Common myeloid progenitor, CD34-positive (primary cell): ENCODE measurements at places on chromosomes 3 and 15.

DNA sequence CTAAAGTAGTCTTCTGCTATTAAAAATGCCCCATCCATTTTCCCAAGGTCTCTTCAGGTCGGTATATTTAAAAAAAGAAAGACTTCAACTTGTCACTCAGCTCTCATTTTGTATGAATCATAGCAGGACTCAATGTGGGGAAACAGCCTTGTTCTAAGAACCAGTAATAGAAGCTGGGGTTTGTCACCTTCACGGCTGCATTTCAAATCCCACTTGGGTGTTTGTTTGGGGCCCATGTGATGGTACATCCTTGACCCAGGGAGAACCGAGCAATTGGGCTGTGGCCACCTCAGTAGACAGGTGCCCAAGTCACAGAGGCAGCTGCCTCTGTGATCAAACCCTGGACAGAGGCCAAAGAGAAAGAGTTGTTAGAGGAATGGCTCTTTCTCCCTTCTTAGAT is 70.3 kb upstream of the ARL8B start:
- DNase-seq: no peak
- no peaks in the 10 kb centered on the region for H3K36me3 ChIP-seq
- H3K27ac ChIP-seq: no peak overlapping the region
- H3K4me3 ChIP-seq: no peak overlapping the region
- no peaks in the 10 kb centered on the region for H3K27me3 ChIP-seq

DNA sequence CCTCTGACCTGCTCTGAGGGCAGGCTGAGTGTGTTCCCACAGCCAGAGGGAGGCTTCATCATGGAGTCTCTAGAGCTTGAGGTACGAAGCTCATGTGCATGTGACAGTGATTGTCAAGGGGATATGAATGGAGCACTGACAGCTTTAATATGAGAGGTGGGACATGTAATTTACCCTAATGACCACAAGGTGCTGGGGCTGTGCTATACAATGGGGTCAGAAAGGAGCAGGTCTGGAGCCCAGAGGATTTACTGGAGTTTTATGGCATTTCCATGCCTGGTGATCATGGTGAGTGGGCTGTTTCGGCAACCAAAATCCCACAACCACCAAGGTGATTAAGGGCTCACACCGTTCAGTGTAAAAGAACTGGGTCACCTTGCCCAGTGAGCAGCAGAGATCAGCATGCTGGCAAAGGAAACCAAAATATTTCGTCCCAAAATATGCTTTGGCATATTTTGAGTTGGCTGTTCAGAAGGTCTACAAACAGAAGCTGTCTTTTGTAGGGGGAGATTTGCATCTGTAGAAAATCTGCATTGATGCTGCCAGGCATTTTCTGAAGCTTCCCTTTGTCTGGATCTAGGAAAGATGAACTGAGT is 40.1 kb upstream of the RASGRF1 start:
- H3K4me1 ChIP-seq: no peaks in the 10 kb centered on the region
- DNase-seq: no peak
- no peak overlapping the region for H3K4me3 ChIP-seq
- H3K27ac ChIP-seq: no peak overlapping the region

DNA sequence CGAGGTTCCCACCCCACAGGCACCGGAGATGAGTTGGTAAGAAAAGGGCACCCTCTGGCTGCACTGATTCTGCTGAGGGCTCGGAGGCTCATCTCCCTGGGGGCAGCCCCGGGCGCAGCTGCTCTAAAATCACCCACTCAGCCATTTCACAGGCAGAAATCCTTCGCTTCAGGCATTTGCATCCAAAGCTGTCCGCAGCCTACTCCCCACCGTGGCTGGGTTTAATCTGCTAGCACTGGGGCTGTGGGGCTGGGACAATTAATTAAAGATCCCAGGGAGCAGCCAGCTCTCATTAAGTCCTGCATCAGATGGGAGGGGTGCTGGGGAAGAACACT is 104.3 kb upstream of the PRR20G start:
- no peaks in the 10 kb centered on the region for H3K36me3 ChIP-seq
- H3K27me3 ChIP-seq: peaks cover 8% of the 10 kb centered on the region
- H3K4me1 ChIP-seq: no peaks in the 10 kb centered on the region
- H3K27ac ChIP-seq: no peak overlapping the region
- no peak for DNase-seq

DNA sequence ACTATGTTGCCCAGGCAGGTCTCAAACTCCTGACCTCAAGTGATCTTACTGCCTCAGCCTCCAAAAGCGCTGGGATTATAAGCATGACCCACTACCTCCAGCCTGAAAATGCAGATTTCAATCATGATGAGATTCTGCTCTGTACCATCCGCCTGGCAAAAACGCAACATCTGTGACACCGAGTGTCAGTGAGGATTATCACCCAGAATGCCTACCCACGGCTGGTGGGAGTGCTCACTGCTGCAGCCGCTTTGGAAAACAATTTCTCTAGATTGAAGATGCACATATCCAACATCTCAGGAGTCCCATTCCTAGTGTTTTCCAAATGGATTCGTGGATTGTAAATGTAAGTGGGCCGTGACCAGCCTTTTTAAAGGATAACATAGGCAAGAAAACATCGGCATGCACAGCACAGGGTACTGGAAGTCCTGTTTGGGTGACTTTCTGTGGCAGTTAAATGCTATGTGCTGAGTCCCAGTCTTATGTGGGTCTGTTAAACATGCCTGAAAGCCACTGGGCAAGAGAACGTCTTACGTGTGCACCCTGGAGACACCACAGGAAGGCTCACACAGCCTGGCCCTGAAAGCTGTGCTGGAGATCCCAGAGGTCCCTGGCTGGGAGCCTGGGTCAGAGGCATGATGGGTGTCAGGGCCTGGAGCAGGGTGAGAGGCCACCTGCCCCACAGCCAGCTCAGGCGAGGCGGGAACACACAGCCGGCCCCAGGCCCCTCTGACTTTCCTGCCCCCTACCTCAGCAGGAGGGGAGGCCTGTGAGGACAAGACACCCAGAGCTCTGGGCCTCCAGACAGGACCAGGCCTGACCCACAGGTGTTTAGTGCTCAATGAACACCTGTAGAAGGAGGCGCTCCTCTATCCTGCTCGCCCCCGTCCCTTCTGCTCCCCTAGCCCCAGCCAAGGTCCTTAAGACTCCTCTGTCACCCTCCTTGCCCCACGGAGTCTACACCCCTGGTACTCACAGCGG is 918 bp downstream of the PRSS50 start:
- H3K27me3 ChIP-seq: no peaks in the 10 kb centered on the region
- H3K27ac ChIP-seq: no peak overlapping the region
- no peak for DNase-seq
- no peaks in the 10 kb centered on the region for H3K4me1 ChIP-seq
- H3K4me3 ChIP-seq: no peak overlapping the region
- H3K36me3 ChIP-seq: no peaks in the 10 kb centered on the region

- H3K27me3 ChIP-seq: no peaks in the 10 kb centered on the region
Observed at GRCh38 chr15:44810237-44810636, 73.9 kb downstream of the TRIM69 start.

- no peak for DNase-seq
- no peak overlapping the region for H3K4me3 ChIP-seq
- no peaks in the 10 kb centered on the region for H3K36me3 ChIP-seq
Observed at GRCh38 chr15:60890375-60891230, 338.5 kb downstream of the RORA start.

DNA sequence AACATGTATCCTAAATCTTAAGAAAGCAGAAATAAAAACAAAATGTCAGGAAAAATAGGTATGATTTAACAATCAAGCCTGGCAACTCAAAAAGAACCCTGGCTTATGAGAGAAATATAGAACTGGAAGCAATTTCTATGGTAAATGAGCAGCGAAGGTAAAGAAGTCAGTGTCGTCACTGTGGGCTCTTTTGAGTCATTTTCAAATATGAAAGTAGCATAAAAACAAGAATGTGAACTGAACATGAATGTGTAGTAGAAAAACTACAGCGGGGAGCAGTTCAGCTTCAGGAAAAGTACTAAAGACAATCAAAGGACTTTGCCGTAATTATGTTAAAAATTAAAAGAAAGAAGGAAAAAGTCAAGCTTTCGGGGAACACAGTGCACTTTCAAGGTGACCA is 17.5 kb downstream of the LSG1 start:
- H3K27me3 ChIP-seq: no peaks in the 10 kb centered on the region
- no peak for DNase-seq
- H3K4me3 ChIP-seq: no peak overlapping the region
- peaks cover 31% of the 10 kb centered on the region for H3K36me3 ChIP-seq

GRCh38 chr15:26724381-26725150 is 48.3 kb downstream of the GABRB3 start:
- DNase-seq: no peak
- H3K4me1 ChIP-seq: no peaks in the 10 kb centered on the region
- H3K27ac ChIP-seq: no peak overlapping the region

DNA sequence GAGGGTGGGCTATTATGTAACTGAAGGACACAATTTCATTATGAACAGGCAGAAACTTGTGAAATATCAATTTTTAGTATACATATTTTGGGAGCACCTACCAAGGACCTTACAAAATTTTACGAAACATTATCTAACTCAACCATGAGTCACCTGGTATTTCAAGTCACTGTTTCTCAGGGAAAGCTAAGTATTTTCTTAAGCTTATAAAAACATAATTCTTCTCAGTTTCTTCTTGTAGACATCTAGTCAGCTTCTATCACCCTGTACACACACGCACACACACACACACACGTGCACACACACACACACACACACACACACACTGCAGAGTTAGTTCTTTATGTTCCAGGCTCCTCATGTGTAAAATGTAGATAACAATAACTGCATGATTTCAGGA is 658.3 kb downstream of the TUSC7 start:
- H3K27ac ChIP-seq: no peak overlapping the region
- H3K4me3 ChIP-seq: no peak overlapping the region
- H3K36me3 ChIP-seq: no peaks in the 10 kb centered on the region
- DNase-seq: no peak
- H3K27me3 ChIP-seq: no peaks in the 10 kb centered on the region

GRCh38 chr3:25461946-25462345 is 33.9 kb downstream of the RARB start:
- no peak for DNase-seq
- peaks cover 6% of the 10 kb centered on the region for H3K4me1 ChIP-seq
- H3K27ac ChIP-seq: no peak overlapping the region

GRCh38 chr3:78665776-78666469 is 1101.9 kb downstream of the ROBO1 start:
- no peak for DNase-seq
- H3K27ac ChIP-seq: no peak overlapping the region
- no peaks in the 10 kb centered on the region for H3K4me1 ChIP-seq
- no peaks in the 10 kb centered on the region for H3K27me3 ChIP-seq
- H3K4me3 ChIP-seq: no peak overlapping the region
- H3K36me3 ChIP-seq: no peaks in the 10 kb centered on the region

- peaks cover 3% of the 10 kb centered on the region for H3K4me1 ChIP-seq
- peak overlapping the region; percentile 94 for H3K4me3 ChIP-seq
- no peaks in the 10 kb centered on the region for H3K36me3 ChIP-seq
- H3K27me3 ChIP-seq: no peaks in the 10 kb centered on the region
- DNase-seq: peak; percentile 82
Observed at GRCh38 chr15:52180196-52180835, 10.9 kb downstream of the GNB5 start.

- no peak overlapping the region for H3K27ac ChIP-seq
- no peaks in the 10 kb centered on the region for H3K4me1 ChIP-seq
Observed at GRCh38 chr15:23484870-23485269, 37.8 kb upstream of the GOLGA6L2 start.

GRCh38 chr3:114746502-114746901 is 400.6 kb downstream of the ZBTB20 start:
- H3K4me1 ChIP-seq: peaks cover 3% of the 10 kb centered on the region
- peak overlapping the region; percentile 20 for H3K4me3 ChIP-seq
- peak; percentile 55 for DNase-seq
- H3K27me3 ChIP-seq: no peaks in the 10 kb centered on the region
- peaks cover 3% of the 10 kb centered on the region for H3K36me3 ChIP-seq
- H3K27ac ChIP-seq: peak overlapping the region; percentile 80

DNA sequence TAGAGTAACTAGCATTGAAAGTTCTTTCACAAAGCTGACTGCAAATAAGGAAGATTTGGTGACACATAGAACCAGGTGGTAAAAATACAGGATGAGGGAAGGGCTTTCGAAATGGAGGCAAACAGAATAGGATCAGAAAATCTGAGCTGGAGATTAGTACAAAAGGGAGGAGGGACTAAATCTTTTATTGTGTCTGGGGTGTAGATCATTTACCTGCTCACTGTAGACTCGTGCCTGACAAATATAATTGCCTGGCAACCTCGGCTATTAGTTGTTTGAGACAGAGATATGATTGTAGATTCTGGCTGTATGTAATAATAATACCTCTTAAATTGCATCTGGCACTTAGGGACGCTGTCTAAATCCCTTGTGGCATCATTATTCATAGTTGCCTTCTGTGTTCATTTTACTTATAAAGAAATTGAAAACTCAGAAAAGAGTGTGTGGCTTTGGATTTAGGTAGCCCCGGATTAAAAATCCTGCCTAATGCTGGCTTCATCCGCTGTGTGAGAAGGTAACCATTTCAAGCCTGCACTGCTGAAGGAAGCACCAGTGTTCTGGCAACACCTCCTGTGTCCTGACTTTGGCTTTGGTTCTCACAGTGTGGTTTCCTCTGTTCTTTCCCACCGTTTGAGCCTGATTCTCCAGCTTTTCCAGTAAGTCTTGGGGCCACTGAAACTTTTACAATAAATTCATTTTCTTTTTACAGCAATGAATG is 25.0 kb upstream of the GPR160 start:
- no peaks in the 10 kb centered on the region for H3K27me3 ChIP-seq
- no peak overlapping the region for H3K4me3 ChIP-seq
- DNase-seq: no peak
- no peak overlapping the region for H3K27ac ChIP-seq
- no peaks in the 10 kb centered on the region for H3K36me3 ChIP-seq

DNA sequence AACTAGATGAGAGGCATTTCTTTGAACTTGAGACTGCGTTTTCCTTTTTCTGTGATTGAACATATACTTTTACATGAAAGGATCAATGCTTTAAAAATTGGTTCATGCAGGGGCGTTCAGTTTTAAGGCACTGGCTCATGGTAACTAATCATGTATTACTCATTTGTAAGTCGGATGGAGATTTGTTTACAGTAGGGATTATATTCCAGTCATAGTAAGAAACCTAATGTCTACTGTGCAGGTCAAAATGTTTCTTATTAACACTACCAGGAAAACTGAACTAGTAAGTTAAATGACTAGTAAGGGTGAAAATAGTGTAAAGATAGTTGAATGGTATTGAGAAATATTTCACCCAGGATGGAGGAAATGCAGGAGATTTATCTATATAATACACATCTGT is 258.8 kb upstream of the GBE1 start:
- no peaks in the 10 kb centered on the region for H3K36me3 ChIP-seq
- no peaks in the 10 kb centered on the region for H3K27me3 ChIP-seq
- no peak overlapping the region for H3K4me3 ChIP-seq
- H3K27ac ChIP-seq: no peak overlapping the region
- DNase-seq: no peak

GRCh38 chr3:13484851-13485590 is 4.9 kb downstream of the HDAC11 start:
- H3K4me3 ChIP-seq: no peak overlapping the region
- peak; percentile 83 for DNase-seq
- H3K4me1 ChIP-seq: peaks cover 22% of the 10 kb centered on the region
- peaks cover 3% of the 10 kb centered on the region for H3K27me3 ChIP-seq
